ENCODE measurements at places on chromosomes 16 and 17.

GRCh38 chr17:73639932-73640331, 4.3 kb downstream of the SDK2 start:
- no peak for DNase-seq

DNA sequence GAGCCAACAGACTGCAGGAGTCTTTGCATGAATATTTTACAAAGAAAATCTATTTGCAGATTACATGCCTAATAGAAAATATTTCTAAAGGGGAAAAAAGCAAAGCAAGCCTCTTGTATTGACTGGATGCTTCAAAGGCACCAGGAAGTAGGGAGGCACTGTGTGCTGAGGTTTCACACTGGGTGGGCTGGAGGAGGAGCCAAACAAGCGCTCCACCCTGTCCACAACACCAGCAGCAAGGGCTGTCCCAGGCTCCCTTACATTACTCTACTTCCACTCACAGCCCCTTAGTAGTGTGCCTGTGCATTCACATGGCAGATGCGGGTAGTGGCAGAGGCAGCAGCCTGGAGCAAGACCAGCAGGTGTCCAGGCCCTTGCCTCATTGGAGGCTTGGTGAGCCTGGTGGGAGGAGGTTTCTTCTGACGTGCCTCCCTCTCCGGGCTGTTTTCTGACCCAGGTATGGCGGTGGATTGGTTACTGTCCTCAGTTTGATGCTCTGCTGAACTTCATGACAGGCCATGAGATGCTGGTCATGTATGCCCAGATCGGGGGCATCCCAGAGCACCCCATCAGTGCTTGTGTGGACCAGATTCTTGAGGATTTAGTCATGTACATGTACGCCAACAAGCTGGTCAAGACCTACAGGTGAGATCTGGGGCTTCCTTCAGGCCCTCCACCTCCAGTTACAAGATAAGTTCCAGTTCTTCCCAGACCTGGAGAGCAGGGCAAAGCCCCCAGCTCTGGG, 7.0 kb upstream of the CCNF start:
- no peak for DNase-seq

GRCh38 chr17:60959011-60959410, 281.4 kb downstream of the BCAS3 start:
- no peak for DNase-seq

DNA sequence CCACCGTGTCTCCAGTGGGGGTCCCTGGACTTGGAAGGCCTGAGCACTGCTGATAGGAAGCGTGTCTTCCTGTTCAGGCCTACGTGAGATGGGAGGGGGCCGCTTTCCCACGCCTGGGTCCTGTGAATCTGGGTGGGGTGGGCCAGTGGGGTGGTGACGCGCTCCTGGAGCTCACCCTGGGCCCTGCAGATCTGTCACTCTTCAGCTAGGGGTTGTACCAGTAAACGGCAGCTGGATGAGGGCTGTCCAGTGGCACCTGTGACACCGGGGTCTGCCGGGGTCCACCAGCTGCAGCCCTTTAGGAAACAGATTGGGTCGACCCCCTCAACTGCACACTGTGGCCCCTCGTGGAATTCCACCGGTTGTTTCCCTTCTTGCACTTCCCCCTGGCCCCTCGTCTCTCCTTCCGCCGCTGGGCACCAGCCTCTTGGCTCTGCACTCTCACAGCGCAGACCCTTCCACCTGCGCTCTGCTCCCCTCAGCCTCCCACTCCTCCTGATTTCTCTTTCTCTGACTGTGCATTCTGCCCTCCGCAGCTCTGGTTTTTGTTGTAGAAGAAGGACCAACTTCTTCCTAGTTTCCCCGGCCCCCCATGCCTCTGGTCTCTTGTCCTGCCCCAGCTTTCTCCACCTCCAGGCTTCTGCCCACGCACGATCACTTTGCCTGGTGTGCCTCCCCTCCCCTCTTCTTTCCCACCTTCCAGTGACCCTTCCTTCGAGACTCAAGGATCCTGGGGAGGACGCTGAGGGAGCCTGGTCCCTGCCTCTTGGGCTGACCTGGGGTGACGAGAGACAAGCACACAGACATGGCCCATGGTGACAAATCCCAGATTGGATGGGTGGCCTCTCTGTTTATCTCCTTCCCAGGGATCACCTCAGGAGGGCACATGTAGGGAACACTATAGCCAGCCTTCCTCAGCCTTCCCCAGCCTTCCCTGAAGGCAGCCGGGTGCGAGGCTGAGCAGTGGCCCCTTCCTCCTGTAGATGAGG, 4.8 kb downstream of the MRC2 start:
- DNase-seq = no peak

- no peak for DNase-seq
Observed at GRCh38 chr16:82626791-82627261, at the start of gene CDH13. Gene CDH13 (plus strand): TSS chr16:82626969.

- DNase-seq = no peak
Observed at GRCh38 chr17:51103050-51103449, 17.6 kb downstream of the SPAG9 start.

All from germinal center (tissue), 1 donor.